Glutamatergic neuron (in vitro differentiated cells): ENCODE measurements at places on chromosomes 5 and 9. TPM values are rescaled to one million over a fixed set of nuclear protein-coding genes. Genes with fewer than 3 reads are reported as not detected.

The LCP2 gene
- total RNA-seq: not detected

The SUSD1 gene
- total RNA-seq: 19.9 TPM

DNA sequence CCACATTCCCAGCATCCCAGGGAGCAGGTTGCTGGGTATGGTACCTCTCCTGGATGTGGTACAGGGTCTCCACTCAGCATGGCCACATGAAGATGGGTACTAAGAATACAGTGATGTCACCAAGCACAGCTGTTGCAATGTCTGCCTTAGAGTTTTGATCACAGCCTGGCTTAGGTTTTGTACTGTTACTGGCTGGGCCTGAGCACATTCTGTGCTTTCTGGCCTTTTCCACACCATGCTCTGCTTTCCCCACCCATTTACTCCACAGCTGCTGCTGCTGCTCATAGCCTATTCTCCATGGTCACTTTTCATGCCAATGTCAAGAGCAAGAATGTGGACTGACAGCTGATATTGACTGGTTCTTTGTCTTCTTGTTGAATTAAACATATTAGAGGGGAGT lies 481.9 kb downstream of the ARHGEF28 start:
- DNase-seq: no peak

- no peak for DNase-seq
Measured at GRCh38 chr5:179128041-179128365, 67.8 kb downstream of the ZNF354C start.
